ENCODE measurements at places on chromosomes 1 and 21. TPM values are rescaled to one million over a fixed set of nuclear protein-coding genes. Genes with fewer than 3 reads are reported as not detected.

DNA sequence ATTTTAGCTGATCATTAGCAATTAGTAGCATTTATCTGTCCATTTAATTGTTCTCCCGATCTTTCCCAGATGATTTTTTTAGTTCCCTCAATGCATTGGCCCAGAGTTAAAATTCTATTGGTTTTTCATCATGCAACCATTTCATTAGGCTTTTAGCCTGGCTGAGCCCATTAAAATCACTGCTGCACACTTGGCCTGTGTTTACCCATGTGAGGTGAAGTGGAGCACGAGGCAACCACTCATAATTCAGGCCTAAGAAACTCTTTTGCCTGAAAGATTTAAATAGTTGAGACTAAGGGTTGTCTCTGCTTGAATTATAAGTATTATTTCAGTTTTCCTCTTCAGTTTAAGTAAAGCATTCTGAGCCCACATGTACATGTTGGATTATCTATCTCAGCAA, 889.0 kb upstream of the ADGRL4 start:
- no peak overlapping the region for H3K4me3 ChIP-seq
- no peak for DNase-seq
- H3K36me3 ChIP-seq: no peaks in the 10 kb centered on the region
- H3K4me1 ChIP-seq: no peaks in the 10 kb centered on the region
- H3K27me3 ChIP-seq: no peaks in the 10 kb centered on the region
- H3K27ac ChIP-seq: no peak overlapping the region

- H3K27me3 ChIP-seq: no peaks in the 10 kb centered on the region
- H3K36me3 ChIP-seq: no peaks in the 10 kb centered on the region
- H3K27ac ChIP-seq: no peak overlapping the region
- DNase-seq: no peak
Observed at GRCh38 chr1:93853940-93854339, 25.1 kb downstream of the DNTTIP2 start.

- H3K27me3 ChIP-seq: no peaks in the 10 kb centered on the region
- H3K4me3 ChIP-seq: no peak overlapping the region
- H3K4me1 ChIP-seq: no peaks in the 10 kb centered on the region
- peaks cover 43% of the 10 kb centered on the region for H3K36me3 ChIP-seq
Observed at GRCh38 chr1:155729031-155729898, 40.4 kb downstream of the DAP3 start.

DNA sequence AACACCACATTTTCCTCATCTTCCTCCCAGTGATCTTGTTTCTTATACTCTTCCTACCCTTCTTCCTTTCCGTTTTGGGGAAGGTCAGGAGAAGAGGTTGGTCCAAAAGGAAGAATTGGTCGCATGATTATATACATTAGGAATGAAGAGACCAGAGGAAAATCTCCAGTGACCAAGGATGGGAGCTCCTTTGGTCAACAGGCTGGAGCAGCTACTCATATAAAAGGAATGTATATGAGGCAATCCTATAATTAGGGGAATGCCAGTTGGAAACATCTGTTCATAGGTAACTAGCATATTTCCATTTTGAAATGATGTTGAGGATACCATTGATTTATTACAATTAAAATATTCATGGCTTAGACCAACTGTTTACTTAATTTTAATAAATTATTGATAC, 114.5 kb downstream of the LRRC40 start:
- H3K27ac ChIP-seq: no peak overlapping the region
- H3K27me3 ChIP-seq: no peaks in the 10 kb centered on the region
- H3K4me3 ChIP-seq: no peak overlapping the region
- no peaks in the 10 kb centered on the region for H3K36me3 ChIP-seq

GRCh38 chr1:185843297-185843869, 109.2 kb downstream of the HMCN1 start:
- H3K27ac ChIP-seq: no peak overlapping the region
- DNase-seq: no peak
- H3K4me1 ChIP-seq: peaks cover 8% of the 10 kb centered on the region
- H3K36me3 ChIP-seq: no peaks in the 10 kb centered on the region

The CCDC181 gene
- total RNA-seq: 3.7 TPM

DNA sequence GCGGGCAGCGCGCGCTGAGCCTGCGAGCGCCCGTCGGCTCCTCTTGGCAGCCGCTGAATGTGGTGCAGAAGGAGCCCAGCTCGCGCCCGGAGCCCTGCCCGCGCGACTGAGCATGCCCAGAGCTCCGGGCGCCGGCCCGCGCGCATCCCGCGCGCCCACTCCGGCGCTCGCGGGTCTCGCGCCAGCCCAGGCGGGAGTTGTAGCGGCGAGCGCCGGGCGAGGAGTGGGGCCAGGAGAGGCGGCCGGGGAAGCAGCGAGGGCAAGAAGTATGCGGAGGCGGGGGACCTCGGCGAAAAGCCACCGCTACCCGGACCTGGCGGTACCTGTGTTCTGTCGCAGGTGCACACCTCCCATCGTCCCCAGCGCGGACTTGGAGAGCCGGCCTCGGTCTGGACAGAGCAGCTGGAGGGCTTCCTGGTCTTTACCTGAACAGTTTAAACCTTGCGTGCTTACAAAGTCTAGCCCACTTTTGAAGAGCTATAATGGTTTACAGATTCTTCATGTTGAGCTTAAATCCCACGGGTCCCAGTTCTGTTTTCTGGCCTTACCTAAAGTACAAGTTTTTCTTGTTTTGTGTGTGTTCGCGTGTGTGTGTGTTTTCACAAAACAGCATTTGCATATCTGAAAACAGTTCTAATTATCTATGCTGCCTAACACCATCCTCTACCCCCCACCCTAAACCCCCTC, at the start of gene DDAH1:
Gene DDAH1 (minus strand): TSS at position 61 of the 687 bp plus-strand sequence. CDS start 114 bp downstream, outside the sequence.
- no peak within 1 kb of the TSS for H3K27ac ChIP-seq
- H3K4me3 ChIP-seq: peak within 1 kb of the TSS; percentile 62
- H3K36me3 ChIP-seq: no peaks in the 10 kb centered on the region
- H3K4me1 ChIP-seq: no peaks in the 10 kb centered on the region

GRCh38 chr1:58874757-58875755, 91.2 kb upstream of the JUN start:
- H3K4me3 ChIP-seq: no peak overlapping the region
- DNase-seq: peak; percentile 13
- no peaks in the 10 kb centered on the region for H3K27me3 ChIP-seq

The GBP3 gene
- not detected for total RNA-seq

GRCh38 chr1:70075761-70076160, 129.6 kb downstream of the LRRC40 start:
- DNase-seq: no peak
- no peaks in the 10 kb centered on the region for H3K36me3 ChIP-seq
- no peak overlapping the region for H3K4me3 ChIP-seq
- H3K27me3 ChIP-seq: no peaks in the 10 kb centered on the region
- no peaks in the 10 kb centered on the region for H3K4me1 ChIP-seq
- H3K27ac ChIP-seq: no peak overlapping the region

The TENT5C gene
- 0.75 TPM for total RNA-seq

DNA sequence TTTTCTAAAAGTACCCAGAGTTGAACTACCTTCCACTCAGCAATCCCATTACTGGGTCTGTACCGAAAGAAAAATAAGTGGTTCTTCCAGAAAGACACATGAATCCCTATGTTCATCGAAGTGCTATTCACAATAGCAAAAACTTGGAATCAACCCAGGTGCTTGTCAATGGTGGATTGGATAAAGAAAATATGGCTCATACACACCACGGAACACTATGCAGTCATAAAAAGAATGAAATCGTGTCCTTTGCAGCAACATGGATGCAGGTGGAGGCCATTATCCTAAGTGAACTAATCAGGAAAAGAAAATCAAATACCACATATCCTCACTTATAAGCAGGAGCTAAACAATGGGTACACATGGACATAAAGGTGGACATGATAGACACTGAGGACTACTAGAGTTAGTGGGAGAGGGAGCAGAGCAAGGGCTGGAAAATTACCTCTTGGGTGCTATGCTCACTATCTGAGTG, 32.9 kb upstream of the JUN start:
- H3K4me1 ChIP-seq: peaks cover 12% of the 10 kb centered on the region
- no peak overlapping the region for H3K27ac ChIP-seq
- DNase-seq: no peak
- H3K36me3 ChIP-seq: no peaks in the 10 kb centered on the region

The OR2L3 gene
- total RNA-seq: not detected

GRCh38 chr1:155003766-155004351, 1.3 kb downstream of the ZBTB7B start:
- peak overlapping the region; percentile 48 for H3K27ac ChIP-seq
- peak overlapping the region; percentile 87 for H3K4me3 ChIP-seq
- no peaks in the 10 kb centered on the region for H3K36me3 ChIP-seq
- H3K4me1 ChIP-seq: peaks cover 14% of the 10 kb centered on the region
- no peak for DNase-seq
- no peaks in the 10 kb centered on the region for H3K27me3 ChIP-seq

DNA sequence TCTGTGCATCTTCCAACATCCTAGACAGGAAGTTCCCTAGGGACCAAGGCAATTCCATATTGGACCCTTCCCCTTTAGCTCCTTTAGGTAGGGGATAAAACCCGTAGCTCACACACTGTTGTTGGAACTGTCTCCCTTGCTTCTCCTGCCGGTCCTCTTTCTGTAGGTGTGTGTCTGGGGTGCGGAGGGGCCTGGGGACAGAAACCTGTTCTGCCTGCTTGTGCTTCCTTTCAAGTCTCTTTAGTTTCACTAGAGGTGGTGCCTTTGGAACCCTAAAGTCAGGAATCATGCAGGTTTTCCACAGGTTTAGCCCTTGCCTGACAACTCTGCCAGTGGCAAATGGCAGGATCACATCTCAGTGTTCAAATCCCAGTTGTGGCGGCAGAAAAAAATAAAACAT, 74.6 kb upstream of the PTGFRN start:
- H3K36me3 ChIP-seq: no peaks in the 10 kb centered on the region
- H3K4me1 ChIP-seq: peaks cover 3% of the 10 kb centered on the region
- no peaks in the 10 kb centered on the region for H3K27me3 ChIP-seq
- H3K27ac ChIP-seq: no peak overlapping the region

The SPAG17 gene
- total RNA-seq: 0.67 TPM

DNA sequence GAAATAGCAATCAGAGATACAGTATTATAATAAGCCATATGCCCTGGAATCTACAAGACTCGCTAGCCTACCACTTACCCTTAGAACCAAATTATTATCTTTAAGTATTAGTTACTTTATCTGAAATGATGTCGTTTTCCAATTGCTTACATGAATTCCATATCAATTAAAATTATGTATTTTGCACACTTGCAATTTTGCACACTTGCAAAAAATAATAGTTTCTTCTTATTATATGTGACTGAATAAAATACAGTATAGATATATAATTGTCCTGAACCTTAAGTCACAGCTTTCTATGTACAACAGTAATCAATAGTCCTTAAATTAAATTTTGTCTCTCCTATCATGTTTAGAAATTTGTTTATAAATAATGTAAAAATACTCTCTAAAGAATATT, 2095.1 kb downstream of the NCAM2 start:
- no peaks in the 10 kb centered on the region for H3K36me3 ChIP-seq
- no peak for DNase-seq
- H3K27me3 ChIP-seq: no peaks in the 10 kb centered on the region
- no peak overlapping the region for H3K4me3 ChIP-seq

DNA sequence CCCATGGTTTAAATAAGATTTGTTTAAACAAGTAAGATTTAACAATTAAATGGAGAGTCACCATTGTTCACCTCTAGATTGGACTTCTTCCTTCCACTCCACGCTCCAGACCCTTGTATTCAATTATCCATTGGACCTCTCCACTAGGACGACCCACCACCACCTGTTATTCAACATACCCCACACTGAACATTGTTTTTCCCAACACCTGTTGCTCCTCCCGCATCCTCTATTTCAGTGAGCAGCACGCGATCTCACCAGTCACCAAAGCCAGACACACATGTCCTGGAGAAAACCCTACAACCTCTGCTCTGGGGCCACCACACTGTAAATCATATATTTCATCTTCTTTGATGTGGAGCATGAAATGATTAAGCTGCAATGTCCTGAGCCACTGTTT, 28.6 kb downstream of the ATP8B2 start:
- H3K4me1 ChIP-seq: peaks cover 5% of the 10 kb centered on the region
- H3K27me3 ChIP-seq: peaks cover 5% of the 10 kb centered on the region
- peaks cover 2% of the 10 kb centered on the region for H3K36me3 ChIP-seq
- no peak overlapping the region for H3K4me3 ChIP-seq

GRCh38 chr21:37045556-37045955, 27.3 kb downstream of the PIGP start:
- H3K27me3 ChIP-seq: peaks cover 9% of the 10 kb centered on the region
- no peak overlapping the region for H3K4me3 ChIP-seq
- no peaks in the 10 kb centered on the region for H3K36me3 ChIP-seq
- no peak for DNase-seq

The ICOSLG gene
- 6.7 TPM for total RNA-seq

DNA sequence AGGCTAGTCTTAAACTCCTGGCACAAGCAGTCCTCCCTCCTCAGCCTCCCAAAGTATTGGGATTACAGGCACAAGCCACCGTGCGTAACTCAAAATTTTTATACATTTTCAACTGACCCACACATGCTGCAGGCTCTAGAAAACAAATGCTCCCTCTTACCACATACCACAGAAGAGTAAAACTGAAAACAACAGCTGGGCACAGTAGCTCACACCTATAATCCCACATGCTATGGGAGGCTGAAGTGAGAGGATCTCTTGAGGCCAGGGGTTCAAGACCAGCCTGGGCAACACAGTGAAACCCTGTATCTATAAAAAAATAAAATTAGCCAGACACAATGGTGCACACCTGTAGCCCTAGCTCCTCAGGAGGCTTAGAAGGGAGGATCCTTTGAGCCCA, 56.7 kb downstream of the AKT3 start:
- H3K27me3 ChIP-seq: no peaks in the 10 kb centered on the region
- H3K36me3 ChIP-seq: no peaks in the 10 kb centered on the region
- no peaks in the 10 kb centered on the region for H3K4me1 ChIP-seq
- no peak overlapping the region for H3K27ac ChIP-seq
- no peak overlapping the region for H3K4me3 ChIP-seq

The PTGFR gene
- total RNA-seq: not detected

The CD1D gene
- 0.92 TPM for total RNA-seq

GRCh38 chr1:109822749-109823542, 59.2 kb upstream of the EPS8L3 start:
- H3K27ac ChIP-seq: no peak overlapping the region
- DNase-seq: no peak
- H3K4me3 ChIP-seq: no peak overlapping the region
- no peaks in the 10 kb centered on the region for H3K36me3 ChIP-seq
- peaks cover 5% of the 10 kb centered on the region for H3K4me1 ChIP-seq
- no peaks in the 10 kb centered on the region for H3K27me3 ChIP-seq

The HSD3B2 gene
- not detected for total RNA-seq

The VPS72 gene
- 121 TPM for total RNA-seq

DNA sequence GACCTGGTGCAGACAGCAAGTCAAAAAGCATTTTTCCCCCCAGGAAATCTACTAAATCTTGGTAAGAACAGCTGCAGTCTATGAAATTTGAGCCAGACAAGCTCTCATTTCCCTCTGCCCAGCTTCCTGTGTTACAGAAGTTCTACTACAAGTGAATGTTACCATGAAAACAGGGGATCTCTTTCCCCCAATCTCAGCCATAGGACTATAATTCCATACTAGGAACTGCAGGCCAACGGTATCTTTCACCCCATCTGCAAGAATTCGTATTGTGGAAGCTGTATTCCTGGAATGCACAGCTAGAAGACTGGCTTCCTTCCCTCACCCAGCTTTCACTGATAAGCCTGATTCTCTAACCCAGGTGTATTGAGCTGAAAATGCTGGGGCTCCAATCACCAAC, 1655.4 kb downstream of the BRINP3 start:
- no peak for DNase-seq
- H3K36me3 ChIP-seq: no peaks in the 10 kb centered on the region
- no peaks in the 10 kb centered on the region for H3K27me3 ChIP-seq
- no peaks in the 10 kb centered on the region for H3K4me1 ChIP-seq

Measured in H1 (cell line).